ENCODE measurements at places on chromosomes 3 and 15.

GRCh38 chr3:151456065-151456464 lies 4.8 kb downstream of the IGSF10 start:
- DNase-seq = no peak

DNA sequence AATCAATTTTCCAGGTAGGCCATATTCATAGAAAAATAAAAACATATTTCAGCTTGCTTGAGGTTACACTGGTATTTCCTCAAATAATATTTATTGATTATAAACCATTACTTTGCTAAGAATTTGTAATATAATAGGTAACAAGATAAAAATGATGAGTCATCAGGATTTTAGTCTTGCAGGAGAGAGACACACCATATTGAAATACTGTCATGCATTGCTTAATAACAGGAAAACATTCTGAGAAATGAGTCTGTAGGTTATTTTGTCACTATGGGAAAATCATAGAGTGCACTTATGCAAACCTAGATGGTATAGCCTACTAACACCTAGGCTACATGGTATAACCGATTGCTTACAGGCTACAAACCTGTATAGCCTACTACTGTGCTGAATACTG lies 990.5 kb downstream of the OTOL1 start:
- DNase-seq = no peak

DNA sequence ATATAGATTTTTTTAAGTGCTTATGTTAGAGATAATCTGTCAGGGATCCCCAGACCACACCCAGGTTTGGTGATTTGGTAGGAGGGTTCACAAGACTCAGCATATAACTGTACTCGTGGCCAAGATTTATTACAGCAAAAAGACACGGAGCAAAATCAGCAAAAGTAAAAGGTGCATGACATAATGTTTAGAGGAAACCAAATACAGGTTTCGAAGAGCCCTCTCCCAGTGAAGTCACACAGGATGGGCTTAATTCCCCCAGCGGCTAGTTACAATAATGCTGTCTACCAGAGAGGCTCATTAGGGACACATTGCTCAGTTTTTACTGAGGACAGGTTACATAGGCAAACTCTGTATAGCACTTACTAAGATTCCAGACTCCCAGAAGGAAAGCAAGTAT lies 36.5 kb downstream of the MYO5A start:
- no peak for DNase-seq

- DNase-seq = no peak
Measured at GRCh38 chr3:42891042-42891441, 14.9 kb upstream of the ZNF662 start.

- DNase-seq = no peak
Measured at GRCh38 chr3:15204005-15204404, 2.0 kb upstream of the CAPN7 start.

- DNase-seq = no peak
Measured at GRCh38 chr3:49607796-49608195, 53.5 kb downstream of the BSN start.

- DNase-seq = no peak
Measured at GRCh38 chr15:60509470-60509869, 30.5 kb upstream of the ICE2 start.

- no peak for DNase-seq
Measured at GRCh38 chr15:69081310-69082004, 67.0 kb downstream of the NOX5 start.

DNA sequence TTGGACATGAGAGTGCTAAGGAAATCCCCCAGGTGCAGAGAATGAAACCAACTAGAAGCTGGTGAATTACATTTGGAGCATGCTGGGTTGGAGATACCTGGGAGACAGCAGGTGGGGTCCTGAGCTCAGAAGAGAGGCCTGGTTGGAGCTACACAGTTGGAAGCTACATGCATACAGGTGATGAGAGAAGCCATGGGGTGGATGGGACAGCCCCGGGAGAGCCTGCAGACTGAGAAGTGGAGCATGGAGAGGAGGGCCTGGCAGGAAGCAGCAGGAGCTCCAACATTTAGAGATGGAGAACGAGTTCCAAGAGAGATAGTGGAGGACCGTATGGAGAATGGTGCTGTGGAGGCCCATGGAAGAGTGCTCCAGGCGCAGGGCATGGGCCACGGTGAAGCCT lies 10.2 kb downstream of the PAQR5 start:
- DNase-seq = no peak

- no peak for DNase-seq
Measured at GRCh38 chr3:66499881-66500575, 794 bp downstream of the LRIG1 start.

- DNase-seq = no peak
Measured at GRCh38 chr3:173742491-173742890, 344.9 kb downstream of the NLGN1 start.
